ENCODE measurements at places on chromosomes 2 and 18.

DNA sequence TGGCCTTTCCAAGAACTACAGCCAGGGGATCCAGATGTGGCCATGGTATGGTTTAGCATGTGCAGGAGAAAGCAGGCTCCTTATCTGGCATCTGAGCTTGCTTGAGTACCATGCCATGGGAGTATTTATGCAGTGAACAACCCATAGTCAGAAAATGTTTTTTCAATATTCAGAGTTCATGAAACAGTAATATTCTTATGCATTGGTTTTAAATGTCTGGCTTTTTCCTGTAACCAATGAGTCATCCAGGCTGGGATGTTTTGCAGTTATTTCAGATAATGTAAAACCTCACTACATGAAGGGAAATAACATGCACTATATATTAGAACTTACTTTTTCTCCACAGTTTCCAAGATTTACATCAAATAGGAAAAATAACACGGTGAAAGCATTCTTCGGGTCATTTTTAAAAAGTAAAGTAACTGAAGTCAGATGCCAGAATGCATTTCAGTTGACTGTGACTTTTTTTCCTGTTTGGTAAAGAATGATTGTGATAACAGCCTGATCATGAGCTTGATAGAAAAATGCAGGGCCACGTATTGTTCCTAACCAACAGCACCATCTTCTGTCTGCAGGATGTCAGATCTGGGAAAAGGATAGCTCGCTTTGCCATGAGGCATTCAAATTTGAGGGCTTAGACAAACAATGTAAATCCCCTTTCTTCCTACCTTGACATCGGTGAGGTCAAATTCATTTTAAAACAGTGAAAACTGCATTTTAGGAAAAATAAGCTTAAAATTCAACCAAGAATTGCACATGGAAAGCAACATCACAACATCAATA, 152.8 kb downstream of the DSC3 start:
- no peak for DNase-seq

DNA sequence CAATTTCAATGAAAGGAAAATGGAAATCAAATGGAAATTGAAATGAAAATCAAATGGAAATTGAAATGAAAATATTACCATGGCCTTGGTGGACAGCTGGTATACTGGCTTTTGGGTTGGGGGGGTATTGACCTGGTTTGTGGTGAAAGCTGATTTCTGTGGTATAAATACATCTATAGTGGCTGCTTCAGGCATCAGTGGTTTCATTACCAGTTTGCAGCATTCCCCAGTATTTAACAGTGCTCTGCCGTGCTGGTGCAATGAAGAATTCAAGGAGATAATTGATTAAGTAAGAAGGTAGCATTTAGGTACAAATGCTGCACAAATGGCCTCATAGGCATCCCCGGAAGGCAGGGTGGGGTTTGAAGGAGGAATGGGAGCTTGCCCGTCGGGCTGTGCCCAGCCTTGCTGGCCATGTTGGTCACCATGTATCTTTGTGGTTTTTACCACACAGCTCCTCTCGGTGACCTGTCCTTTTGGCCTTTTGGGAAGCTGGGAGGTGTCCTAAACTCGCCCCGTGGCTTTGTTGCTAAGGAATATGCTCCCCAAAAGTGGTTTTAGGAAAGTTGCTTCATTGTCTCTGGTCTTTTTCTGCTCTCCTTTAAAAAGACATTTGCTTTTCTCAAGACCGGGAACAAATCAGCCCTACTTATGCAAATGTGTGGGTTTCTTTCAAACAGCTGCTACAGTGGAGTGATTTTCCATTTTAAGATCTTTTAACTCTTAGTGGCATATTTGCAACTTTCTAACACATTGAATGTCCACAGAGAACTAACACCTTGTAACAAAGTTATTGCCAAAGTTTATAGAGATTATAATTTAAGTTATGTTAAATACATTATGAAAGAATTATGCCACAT, 28.6 kb downstream of the SNTG2 start:
- no peak for DNase-seq

GRCh38 chr2:178208817-178209216, 14.5 kb downstream of the OSBPL6 start:
- no peak for DNase-seq

DNA sequence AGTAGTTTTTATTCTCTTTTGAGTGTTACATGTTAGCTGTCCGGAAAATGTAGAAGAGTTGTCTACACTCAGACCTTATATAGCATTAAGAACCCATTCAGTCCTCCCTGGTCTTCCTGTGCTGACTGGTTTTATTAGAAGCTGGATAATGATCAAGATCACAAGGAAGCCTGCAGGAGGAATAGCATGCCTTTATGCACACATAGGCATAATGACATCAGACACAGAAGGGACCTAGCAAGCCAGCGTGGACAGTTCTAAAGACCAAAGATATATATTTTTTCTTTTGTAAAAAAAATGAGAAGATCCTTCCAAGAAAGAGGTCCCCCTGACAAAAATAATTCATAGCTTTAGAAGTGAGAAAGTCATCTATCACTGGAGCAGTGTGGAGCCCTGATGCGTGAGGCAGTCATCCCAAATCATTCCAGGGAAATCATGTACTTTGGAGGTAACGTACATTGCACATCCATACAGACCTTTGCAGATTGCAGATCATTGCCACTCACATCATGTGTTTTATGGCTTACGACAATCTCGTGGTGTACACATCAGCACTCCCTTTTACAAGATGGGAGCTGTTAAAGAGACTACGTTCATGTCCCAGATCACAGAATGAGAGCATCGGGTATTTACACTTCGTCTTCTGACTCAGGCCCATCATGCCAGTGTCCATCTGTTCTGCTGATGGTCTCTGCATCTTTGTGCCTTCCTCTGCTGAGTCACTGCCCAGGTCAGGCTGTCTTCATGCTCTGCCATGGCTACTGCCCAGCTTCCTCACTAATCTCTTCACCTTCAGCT, 334.0 kb downstream of the SOCS6 start:
- DNase-seq: no peak

DNA sequence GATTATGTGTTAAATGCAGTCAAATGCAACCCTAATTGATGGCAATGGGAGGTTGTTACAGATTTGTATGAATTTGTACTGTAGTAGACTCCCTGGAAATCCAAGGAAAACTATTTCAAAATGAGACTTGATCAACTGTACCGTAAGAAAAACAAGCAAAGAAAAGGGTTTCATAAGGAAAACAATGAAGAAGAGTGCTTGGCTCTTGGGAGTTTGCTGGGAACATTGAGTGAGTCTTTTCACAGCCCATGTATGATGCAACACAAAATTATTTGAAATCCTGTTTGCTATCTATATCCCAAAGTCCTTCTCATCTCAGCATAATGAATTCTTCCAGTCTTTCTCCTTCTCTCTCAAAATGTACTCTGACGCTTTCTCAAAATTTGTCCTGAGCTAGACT, 67.0 kb upstream of the OSR1 start:
- no peak for DNase-seq

DNA sequence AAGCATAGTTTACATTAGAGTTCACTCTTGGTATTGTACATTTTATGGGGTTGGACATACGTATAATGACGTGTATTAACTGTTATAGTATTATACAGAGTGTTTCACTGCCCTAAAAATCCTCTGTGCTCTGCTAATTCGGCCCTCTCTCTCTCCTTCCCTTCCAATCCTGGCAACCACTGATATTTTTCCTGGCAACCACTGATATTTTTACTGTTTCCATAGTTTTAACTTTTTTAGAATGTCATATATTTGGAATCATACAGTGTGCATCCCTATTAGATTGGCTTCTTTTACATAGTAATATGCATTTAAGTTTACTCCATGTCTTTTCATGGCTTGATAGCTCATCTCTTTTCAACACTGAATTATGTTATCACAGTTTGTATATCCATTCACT, 526.7 kb downstream of the RIT2 start:
- DNase-seq: no peak

DNA sequence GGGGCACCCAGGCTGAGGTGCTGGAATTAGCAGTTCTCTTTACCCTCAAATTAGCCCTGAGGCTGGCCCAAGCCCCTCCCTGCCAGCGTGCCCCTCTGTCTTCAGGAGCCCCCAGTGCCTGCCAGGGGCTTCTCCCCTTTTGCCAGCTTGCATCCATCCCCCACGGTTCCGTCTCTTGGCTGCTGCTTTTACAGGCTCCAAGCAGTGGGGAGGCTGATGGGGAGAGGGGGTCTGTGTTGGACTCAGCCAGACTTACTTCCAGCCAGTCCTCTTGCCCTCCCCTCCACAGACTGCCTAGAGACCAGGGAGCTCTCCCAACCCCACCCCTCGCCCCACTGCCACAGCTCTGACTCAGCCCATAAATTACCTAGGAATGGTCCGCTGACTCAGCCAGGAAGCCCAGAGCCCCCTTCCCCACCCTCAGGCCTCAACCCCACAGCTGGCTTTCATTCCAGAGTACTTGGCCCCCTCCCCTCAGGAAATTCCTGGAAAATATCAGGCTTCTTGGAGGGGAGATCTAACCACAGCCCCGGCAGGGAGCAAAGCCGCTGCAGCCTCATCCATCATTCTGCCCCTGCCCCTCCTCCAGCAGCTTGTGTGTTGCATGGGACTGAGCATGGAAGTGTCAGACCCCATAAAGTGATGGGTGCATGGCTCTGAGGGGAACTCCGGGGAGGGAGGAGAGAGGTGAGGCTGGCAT, 184.6 kb downstream of the ZFP36L2 start:
- DNase-seq: no peak

DNA sequence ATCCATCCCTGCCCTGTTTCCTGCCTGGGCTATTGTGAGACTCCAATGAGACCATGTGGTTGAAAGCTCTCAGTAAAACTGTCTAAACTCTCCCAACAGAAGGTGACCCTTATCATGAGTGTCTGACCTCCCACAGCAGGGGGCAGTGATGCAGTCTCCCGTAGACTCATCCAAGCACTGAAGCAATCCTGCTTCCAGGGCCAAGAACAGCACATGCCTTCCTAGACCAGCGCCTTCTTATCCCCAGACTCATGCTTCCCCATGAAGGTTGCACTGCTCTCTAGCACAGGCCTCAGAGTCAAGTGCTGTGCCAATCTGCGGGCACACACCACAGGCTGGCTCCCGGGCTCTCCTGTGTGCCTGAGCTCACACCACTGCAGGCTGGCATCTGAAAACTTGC, 112.3 kb downstream of the TNS1 start:
- DNase-seq: no peak

DNA sequence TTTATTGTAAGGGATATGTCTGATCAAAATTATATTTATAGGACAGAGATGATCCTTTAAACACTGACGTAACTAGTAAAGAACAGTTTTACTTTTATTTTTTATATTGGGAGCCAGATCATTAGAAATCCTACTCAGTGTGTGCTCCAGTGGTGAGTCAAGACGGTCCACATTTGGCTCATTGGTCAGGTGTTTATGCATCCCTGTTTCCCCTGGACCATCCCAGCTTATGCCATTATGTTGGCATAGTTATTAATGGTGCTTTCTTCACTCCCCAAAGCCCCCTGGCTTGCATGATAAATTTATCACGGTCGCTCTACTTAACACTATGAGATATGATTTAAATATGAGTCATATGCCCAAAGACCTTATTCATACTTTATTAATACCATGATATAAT, 293.4 kb downstream of the XIRP2 start:
- no peak for DNase-seq

GRCh38 chr2:109478906-109479493, 134.8 kb downstream of the SEPTIN10 start:
- DNase-seq: no peak

- no peak for DNase-seq
These were observed 10.8 kb downstream of the XRCC5 start for GRCh38 chr2:216119986-216120385.

- DNase-seq: no peak
These were observed 40.0 kb downstream of the GORASP2 start for GRCh38 chr2:170969030-170969429.

DNA sequence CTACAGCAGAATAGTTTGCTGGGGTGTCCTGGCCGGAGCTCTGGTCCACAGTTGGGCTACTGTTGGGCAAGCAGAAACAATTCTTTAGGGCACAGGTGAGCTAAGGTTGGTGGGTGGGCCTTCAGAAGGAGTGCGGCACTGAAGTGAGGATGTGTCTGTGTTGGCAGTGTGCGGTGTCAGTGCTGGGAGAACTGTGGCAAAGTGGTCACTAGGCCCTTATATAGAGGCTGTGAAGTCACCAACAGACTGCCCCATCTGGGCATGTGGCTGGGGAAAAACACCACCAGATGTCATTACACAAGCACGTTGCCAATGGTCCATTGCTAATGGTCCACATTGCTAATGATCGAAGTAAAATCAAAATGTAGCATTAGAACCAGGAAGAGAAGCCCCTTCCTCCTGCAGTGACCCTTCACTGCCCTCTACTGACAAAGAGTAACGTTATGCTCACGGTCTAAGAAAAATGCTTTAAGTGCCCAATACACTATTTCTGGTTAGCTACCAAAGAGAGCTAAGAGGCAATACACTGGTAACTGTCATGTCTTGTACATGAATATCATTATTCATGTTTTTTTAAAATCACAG, 21.3 kb downstream of the SCN1A start:
- DNase-seq: no peak

DNA sequence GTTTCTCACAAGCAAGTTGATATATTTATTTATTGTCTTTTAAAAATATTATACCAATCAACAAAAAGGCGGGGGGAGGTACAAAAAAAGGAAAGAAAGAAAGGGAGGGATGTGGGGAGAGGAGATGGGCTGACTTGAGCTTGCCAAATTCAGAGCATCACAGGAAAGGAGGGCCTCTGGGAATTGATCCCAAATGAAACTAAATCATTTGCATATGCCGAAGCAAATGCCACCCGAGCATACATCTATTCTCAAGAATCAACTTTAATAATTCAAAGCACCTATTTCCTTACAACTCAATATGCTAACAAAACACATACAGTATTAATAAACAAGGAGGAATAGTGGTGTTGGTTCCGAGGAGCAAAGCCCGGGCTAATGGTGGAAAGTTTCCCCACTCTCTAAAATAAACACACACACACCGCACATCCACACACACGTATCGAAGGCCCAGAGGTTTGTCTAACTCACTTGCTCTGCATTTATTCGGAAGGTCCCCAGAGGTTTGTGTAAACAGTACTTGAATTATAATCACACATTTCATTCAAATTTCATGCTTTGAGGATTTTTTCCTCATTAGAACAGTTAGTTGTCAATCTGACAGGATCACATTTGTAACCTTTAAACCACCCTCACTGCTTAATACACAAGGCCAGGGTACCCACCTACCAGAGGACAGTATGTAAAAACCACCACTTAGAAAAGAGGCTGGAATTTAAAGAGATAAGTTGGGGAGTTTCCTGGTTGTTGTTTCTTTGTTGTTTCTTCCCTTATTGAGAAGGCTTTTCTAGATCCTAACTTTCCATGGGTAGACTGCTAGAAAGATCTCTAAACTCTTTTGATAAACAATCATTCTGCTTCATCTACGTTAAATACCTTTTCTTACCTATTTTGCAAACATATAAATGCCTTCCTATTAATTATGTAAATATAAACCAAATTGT, 264.7 kb downstream of the TCF4 start:
- no peak for DNase-seq
